ENCODE measurements at places on chromosomes 16 and 17.

DNA sequence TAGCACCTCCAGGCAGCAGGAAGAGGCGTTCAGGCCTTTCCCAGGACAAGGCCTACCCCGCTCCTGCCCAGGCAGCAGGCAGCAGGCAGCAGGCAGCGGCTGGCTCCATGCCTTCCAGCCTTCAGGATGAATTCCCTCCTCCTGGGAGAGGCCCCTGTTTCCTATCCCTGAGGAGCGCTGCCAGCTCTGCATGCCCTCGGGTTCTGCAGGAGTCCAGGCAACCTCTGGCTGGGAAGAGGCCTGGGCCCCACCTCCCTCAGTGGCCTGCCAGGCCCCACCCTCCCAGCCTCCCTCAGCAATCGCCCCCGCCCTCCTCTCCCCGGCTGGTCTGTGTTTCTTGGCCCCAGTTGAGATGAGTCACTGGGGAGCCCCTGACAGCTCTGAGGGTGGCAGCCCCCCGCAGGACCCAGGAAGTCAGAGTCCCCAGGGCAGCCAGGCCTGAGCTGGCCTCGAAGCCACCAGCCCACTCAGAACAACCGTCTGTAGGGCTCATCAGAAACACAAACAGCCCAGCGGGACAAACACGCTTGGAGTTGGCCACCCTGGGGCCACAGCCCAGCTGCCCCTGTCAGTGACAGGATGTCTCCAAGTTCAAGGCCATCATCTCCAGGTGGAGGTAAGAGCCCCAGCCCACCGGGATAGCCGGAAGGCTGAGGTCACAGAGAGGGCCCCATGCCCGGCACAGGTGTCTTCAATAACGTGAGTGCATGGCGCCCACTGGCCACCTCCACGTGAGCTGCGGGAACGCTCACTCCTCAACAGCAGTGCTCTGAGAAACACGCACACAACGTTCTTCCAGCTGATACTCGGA lies 39.5 kb upstream of the CIBAR2 start:
- DNase-seq: no peak

- DNase-seq: no peak
These were observed 11.3 kb upstream of the TUBG2 start for GRCh38 chr17:42647778-42648177.

DNA sequence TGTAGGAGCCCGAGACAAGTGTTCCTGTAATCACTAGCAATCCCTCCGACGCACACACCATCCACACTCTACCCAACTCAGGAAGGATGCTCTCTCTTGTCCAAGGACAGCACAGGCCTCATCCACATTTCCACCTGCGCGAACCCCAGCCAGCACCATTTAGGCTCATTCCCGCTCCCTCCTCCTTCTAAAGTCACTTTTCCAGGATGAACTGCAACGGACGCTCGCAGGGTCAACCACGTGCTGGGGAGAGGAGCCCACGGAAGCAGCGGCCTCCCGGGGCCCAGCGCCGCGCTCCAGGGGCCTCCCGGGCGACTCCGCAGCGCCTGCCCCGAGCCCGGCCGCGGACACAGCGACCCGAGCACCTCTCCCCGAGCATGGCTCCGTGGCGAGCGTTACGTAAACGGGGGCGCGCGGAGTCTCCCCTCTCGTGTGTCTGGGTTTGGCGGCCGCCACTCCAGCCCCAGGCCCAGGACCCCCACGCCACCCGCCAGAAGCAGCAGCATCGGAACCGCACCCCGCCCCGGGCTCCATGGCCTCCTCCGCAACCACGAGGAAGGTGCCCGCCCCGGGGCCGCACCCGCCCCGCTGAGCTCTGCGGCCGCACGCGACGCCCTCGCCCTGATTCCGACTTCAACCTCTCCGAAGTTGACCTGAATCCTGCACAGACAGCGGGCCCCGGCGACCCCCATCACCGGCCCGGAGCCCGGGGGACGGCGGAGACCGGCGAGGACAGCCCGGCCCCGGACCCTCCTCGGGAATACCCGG lies 668 bp downstream of the USP36 start:
- DNase-seq: peak; percentile 75

DNA sequence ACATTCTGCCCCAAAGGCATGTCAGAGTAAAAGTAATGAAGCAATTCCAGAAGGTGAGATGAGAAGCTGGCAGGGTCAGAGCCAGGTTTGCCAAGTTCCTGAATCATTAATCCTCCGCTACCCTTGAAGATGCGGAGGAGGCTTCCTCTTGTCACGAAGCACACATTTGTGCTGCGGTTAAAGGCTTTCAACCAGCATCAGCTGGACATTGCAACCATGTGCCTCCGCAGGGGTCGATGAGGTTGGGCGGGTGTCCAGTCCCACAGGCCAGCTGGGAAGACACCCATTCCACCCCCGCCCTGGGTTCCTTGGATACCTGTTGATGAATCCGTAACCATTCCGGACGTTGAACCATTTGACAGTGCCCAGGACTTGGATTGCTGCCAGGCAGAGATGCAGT lies 1.3 kb downstream of the YBX2 start:
- DNase-seq: no peak

GRCh38 chr16:28011971-28012445 lies 51.5 kb downstream of the GSG1L start:
- no peak for DNase-seq

- peak; percentile 34 for DNase-seq
These were observed 12.9 kb downstream of the TRPV2 start for GRCh38 chr17:16428098-16428882.

DNA sequence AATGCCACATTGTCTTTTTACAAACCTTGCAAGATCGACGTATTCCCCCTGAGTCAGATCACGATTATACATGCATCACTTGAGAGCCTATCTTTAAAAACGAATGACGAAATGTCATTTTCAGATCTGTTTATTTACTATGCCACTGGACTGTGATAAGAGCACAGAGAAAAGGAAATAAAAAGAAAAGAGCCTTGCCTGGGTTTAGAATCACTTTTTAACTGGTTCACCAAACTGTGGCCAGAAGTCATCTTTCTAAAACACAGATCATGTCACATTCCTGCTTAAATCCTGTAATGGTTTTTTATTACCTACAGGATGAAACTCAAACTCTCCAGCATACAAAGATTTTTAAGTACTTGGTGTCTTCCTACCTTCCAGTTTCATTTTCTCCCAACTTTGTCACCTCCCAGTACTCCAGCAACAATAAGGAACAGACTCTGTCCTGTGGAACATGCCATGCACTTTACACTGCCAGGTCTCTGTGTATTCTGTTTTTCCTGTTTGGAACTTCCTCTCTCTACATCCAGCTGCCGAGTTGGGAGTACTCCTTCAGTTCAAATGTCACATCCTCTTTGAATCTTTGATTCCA lies 91.5 kb downstream of the SNX11 start:
- no peak for DNase-seq

DNA sequence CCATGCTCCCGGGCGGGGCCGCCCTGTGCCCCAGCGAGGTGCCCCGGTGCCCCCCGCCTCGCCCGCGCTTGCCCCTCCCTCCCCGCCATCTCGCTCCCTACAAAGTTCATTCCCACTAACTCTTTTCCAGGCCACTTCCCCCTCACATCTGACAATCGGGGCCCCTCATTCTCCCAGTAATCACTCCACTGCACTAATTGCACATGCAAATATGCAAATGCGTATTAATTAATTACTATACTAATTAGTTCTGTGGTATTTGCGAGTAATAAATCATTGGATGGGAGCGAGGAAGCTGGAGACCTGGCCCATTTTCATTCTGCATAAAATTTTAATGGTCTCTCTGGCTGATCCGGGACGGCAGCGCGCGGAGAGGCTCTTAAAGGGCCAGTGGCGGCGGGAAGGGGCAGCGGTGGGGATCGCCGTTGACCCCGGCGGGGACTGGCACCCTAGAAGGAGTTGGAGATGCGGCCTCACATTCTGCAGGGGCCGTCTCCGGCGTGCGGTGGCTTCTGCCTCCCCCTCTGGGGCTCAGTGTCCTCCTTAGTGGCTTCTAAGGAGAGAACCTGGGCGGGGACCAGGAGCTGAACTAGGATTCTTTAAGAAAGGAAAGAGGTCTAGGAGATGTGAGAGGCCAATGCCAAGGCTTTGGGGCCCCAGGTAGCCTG lies 8.4 kb upstream of the PPP1R1B start:
- DNase-seq: no peak

GRCh38 chr17:39487946-39488345 lies 26.7 kb downstream of the CDK12 start:
- DNase-seq: no peak

GRCh38 chr17:50684612-50685333 lies 22.9 kb downstream of the ANKRD40 start:
- no peak for DNase-seq

DNA sequence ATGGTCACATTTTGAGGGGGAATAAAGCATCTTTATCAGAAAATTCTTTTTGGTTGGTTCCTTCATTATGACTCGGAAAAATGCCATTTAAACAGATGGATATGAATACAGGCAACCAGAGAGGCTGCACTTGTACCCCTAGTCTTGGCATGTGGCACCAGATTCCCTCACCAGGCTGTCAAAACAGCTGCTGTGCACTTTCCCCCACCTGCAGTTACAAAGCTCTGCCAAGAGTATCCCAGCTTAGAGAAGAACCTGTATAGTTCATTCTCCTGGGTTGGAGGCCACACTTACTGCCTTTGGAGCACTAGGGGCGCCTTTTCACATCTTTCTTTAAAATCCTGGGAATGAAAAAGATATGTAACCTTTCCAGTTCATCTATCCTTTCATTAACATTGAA lies 190.3 kb downstream of the KIF2B start:
- DNase-seq: no peak

- DNase-seq: no peak
These were observed 943 bp downstream of the CNTROB start for GRCh38 chr17:7932949-7933348.

DNA sequence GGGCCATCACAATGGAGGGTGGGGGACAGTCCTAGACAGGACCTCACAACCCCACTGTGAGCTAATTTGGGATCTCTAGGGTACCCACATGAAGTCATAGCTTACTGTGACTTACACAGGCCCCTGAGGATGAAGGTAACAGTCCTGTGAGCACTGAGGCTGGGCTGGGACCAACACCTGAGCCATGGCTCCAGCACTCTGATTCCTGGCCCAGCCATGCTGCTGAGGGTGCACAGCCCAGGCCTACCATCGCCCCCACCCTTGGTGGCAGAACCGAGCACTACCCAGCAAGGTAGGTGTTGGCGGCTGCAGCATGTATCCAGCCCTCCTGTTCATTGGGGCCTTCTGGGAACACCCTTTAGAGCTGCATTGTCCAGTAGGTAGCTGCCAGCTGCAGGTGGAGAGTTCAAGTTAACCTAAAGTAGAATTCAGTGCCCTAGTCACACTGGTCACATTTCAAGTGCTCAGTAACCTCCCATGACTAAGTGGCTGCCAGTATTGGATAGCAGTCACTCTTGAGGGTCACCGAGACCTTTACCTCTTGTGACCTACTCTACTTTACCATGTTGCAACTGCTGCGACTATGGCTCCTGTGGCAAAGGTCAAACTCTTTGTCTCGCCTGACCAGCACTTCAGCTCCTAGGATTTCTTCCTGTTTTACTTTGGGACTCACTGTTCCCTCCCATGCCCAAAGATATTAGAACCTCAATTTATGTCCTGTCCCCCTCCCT lies 11.6 kb downstream of the AKAP1 start:
- DNase-seq: no peak

GRCh38 chr17:77924757-77925336 lies 33.7 kb upstream of the TNRC6C start:
- no peak for DNase-seq

- no peak for DNase-seq
These were observed 3.3 kb downstream of the CLDN7 start for GRCh38 chr17:7258731-7259554.

- DNase-seq: no peak
These were observed 19.1 kb downstream of the GSPT1 start for GRCh38 chr16:11896486-11897176.

- no peak for DNase-seq
These were observed 38.6 kb downstream of the CDH11 start for GRCh38 chr16:65083164-65083857.

DNA sequence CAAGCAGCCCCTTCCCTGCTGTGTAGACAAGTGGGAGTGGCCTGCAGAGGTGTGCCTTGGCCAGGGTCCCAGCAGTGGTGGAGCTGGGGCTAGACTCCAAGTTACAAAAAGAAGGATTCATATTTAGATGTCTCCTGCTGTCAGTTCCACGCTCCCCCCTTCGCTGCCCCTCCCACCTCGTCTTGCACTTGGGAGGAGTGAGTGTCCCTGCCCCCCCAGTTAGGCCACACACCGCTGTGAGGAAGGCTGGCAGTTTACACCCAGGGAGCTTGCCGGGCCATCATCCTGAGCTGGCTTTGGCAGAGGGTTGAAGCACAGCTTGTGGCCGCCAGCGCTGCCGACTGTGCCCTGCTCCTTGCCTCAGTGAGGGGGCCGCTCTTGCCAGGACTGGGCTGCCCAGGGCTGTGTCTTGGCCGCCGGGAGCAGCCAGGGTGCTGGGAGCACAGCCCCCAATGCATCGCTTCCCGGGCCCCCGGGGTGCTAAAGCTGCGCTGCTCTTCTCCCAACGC lies 44.3 kb downstream of the ELAC2 start:
- DNase-seq: no peak

GRCh38 chr17:33401249-33401648 lies 108.2 kb upstream of the ASIC2 start:
- DNase-seq: no peak

GRCh38 chr16:19218581-19218980 lies 50.5 kb downstream of the SYT17 start:
- no peak for DNase-seq

DNA sequence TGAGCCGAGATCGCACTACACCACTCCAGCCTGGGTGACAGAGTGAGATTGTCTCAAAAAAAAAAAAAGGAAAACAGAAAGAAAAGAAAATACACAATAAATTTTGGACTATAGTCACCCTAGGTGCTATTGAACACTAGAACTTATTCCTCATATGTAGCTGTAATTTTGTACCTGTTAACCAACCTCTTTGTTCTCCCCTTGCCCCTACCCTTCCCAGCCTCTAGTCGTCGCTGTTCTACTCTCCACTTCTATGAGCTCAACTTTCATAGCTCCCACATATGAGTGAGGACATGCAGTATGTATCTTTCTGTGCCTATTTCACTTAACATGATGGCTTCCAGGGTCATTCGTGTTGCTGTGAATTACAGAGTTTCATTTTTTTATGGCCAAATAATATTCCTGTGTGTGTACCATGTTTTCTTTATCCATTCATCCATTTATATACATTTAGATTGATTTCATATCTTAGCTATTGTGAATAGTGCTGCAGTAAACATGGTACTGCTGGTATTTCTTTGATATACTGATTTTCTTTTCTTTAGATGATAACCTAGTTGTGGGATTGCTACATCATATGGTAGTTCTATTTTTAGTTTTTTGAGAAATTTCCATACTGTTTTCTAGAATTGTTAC lies 28.3 kb downstream of the VPS35L start:
- peak; percentile 59 for DNase-seq

DNA sequence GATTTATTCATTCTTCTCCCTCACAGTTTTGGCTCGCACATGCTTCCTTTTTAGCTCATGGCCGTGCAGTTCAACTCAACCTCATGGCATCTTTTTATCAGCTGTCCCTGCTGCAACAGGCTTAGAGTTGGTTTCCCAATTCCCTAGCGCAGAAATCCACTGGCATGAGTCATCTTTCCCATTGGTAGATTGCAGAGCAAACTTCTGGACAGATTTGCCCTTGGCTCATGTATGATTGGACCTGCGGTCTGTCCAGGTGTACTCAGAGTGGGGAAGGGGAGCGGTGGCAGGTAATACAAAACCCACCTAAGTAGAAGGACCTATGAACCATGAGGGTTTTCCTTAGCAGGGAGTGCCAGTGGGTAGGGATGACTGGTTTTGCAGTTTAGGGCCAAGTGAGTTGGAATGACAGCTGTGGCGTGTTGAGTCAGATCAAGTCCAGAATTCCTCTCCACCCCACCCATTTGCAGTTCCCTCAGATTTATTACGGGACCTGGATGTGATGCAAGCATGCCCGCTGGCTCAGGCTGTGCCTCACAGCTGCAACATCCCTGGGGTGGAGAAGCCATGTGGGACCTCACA lies 584.7 kb downstream of the WWOX start:
- DNase-seq: no peak
